ENCODE measurements at places on chromosomes 5 and 9. TPM values are rescaled to one million over a fixed set of nuclear protein-coding genes. Genes with fewer than 3 reads are reported as not detected.

The LRRC14B gene
- not detected for total RNA-seq

The SLC45A2 gene
- not detected for total RNA-seq

The ZNF879 gene
- total RNA-seq = 0.60 TPM

The FOXD4L3 gene
- total RNA-seq = 0.08 TPM

The NPDC1 gene
- total RNA-seq = 37.1 TPM

The LHX6 gene
- total RNA-seq = 0.38 TPM

The GARIN3 gene
- not detected for total RNA-seq
